ENCODE measurements at places on chromosomes 6 and 20.

GRCh38 chr6:53603386-53604116 is 58.6 kb upstream of the GCLC start:
- peak; percentile 24 for DNase-seq

GRCh38 chr6:14799928-14800327 is 445.9 kb upstream of the JARID2 start:
- peak; percentile 5 for DNase-seq

DNA sequence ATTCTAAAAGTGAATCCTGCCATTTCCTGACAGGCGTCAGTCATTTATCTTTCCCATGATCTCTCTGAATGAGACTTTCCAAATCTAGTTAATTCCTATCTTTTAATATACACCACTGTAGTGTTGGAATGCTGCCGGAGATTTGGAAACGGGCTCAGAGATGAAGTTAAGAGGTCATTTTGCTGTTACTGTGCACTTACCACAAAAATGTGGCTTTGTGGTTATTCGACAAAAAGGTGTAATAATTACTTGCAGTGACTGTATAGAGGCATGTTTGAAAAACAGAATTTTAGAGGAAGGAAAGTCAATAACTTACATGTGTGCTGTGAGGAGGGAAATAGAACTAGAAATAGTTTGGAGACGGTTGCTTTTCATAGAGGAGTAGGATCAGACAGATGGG is 460.2 kb upstream of the BTBD3 start:
- no peak for DNase-seq

DNA sequence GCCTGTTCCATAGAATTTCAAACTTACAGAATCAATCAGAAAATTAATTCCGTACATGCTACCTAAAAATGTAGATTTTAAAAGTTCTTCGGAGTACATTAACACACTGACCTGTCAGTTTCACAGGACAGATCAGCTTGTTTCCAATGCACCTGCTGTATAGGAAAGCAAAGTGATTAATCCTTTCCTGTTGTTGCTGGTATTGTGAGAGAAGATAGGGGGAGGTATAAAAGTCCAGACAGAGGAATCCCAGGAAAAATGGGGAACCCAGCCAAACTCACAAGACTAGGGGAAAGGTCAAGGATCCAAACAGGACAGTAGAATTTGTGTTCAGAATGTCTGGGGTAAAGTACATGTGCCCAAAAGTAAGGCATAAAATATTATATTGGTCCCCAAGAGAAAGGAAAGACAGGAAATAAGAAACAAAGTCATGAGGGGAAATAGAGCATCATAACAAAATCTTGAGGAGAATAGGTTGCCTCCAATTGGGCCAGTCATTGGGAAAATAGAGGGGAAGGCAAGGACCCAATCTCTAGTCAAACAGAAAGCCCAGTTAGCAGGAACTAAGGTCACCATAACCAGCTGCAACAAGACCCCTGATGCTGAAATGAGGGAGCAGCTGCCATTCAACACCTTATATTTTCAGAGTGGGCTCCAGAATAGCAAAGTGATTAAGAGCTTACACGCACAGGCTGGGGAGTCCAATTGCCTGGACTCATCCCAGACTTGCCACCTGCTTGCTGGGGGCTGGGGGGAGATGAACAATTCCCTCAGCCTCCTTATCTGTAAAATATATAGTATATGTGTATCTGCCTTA is 10.3 kb downstream of the FILIP1 start:
- DNase-seq = no peak

GRCh38 chr20:60057866-60058807 is 99.9 kb downstream of the CDH26 start:
- no peak for DNase-seq

GRCh38 chr6:113762641-113763040 is 94.5 kb upstream of the MARCKS start:
- no peak for DNase-seq

GRCh38 chr20:8062756-8063155 is 43.2 kb upstream of the TMX4 start:
- no peak for DNase-seq

DNA sequence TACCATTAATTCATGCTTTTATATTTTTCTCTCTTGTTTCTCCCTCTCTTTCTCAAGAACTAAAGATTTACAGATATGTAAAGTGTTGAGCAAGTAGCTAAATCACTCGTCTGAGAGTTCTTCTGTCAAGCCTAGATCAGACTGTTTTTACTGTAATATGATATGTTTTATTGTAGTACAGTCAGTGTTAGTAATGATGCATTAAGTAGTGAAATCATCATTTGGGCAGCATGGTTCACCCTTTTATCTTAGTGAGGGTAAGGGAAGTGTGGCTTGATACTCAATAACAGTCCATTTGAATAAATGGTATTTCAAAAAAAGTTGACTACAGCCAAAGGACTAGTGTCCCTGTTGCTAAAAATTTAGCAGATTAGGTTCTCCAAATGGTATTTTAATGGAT is 9.2 kb downstream of the CYB5R4 start:
- no peak for DNase-seq

DNA sequence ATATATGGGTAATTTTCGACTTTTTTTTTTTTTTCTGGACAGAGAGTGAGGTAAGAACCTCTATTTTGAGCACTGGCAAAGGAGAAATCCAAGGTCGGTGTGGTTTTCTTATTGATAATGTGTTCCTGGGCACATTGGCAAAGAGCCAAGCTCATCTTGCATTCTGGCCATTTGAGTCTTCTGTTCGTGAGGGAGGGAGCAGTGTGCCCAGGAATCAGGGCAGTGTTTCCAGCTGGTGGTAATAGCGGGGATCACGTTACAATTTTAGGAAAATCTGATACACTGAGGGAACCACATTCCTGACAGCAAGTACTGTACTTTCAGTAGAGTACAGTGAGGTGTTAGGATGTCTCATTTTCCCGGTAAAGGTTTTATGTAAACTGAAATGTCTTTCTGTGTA is 442.3 kb upstream of the MAP3K7 start:
- DNase-seq = no peak

GRCh38 chr6:53888931-53889330 is 94.1 kb downstream of the LRRC1 start:
- no peak for DNase-seq

DNA sequence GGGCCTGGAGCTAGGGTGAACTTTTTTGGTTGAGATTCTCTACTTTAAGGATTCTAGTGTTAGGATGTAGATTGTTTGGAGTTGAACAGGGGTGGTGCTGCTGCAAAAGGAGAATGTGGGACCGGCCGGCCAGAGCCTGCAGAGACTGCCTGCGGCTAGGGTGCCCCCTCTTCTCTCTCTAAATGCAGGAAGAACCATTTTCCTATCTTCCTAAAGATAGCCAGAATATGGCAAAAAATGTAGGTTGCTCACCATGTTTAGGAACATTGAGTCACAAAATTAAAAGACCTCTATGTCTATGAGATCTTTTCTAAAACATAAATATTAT is 39.5 kb downstream of the BICRAL start:
- DNase-seq = no peak

- peak; percentile 15 for DNase-seq
Measured at GRCh38 chr6:108561742-108562502, 1.2 kb downstream of the FOXO3 start.

GRCh38 chr20:3472105-3472504 is 1.3 kb downstream of the ATRN start:
- no peak for DNase-seq

- DNase-seq = no peak
Measured at GRCh38 chr20:36277546-36277945, 28.6 kb upstream of the DLGAP4 start.

DNA sequence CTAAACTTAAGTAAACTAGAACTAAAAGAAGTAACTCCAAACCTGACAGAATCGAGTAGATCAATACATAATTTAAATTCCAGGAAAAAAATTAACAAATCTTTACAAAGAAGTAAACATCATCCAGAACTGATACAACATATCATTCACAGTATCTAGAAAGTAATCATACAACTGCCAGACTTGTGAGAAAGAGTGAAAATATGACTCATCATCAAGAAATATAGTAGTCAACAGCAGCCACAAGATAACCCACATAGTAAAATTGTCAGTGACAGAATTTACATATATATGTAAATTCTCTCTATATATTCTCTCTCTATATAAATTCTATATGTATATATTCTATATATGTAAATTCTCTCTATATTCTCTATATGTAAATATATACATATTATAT is 242.8 kb upstream of the RGS17 start:
- DNase-seq = no peak

DNA sequence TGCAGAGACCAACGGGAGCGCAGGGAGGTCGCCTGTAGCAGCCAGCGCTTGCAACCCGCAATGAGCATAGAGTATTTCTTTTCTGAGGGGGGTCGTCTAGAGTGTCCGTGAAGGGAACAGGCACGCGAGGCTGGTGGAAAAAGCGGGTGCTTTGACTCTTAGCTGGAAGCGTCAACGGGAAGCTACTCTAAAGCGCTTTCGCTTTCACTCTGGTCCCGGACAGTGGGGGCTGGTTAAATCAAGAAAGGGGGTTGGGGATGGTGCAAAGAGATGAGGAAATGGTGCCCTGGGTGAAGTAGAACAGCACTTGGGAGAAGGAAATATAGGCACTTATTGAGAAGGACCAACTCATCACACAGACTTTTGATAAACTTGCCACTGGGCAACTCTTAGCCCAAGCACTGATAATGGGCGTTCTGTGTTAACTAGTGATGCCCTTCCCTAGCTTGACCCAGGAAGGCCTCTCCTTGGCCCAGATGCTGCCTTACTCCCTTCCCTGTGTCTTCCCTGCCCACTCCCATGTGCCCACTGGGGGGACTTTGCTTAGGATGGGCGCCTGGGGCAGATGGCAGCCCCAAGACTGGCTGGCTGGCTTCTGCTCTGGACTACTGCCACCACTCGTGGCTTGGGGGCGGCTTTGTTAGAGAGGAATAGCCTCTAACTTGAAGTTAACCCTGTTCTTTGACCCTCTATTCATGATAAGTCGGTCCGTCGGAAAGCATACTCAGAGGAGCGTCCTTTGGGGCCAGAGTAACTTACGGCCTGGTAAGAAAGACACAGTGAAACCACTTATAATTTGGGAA is 585 bp downstream of the PSMB9 start:
- DNase-seq = peak; percentile 49

GRCh38 chr6:7624796-7625710 is 35.1 kb downstream of the SNRNP48 start:
- no peak for DNase-seq

- no peak for DNase-seq
Measured at GRCh38 chr20:56801971-56802755, 173.1 kb downstream of the TFAP2C start.

- no peak for DNase-seq
Measured at GRCh38 chr6:105389543-105389942, 13.3 kb downstream of the PREP start.

DNA sequence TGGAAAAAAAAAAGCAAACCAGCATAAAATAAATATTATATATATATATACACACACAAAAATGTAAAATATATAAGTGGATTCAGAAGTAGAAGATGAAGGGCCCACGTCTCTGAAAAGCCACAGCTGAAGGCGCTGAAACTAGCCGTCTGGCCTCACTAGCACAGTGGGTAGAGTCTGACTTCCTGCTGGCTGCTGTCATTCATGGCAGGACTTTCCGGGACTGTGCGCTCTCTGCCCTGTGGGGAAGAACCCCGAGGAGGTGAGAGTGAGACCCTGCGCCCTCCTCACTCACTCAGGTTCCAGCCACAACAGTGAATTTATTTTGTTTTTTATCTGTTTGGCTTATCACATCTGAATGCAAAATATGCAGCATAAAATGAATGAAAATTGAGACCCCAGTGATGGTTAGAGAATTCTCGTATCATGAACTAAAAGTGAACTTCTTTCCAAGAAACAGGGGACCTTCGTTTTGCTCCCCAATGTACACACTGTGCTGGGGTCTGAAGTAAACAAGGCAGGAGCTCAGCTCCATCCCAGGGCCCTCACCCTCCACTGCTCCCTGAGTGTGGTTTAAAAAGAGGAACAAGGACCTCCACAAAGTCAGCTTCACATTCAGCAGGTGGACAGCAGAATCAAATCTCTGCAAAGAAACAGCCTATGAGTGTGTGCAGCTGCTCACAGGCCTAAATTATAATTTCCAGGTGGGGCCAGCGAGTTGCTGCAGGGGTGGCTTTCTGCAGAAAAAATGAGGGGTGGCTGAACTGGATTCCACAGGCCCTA is 1.3 kb upstream of the RAMACL start:
- no peak for DNase-seq

GRCh38 chr6:159866286-159867247 is 24.2 kb upstream of the MAS1 start:
- no peak for DNase-seq

DNA sequence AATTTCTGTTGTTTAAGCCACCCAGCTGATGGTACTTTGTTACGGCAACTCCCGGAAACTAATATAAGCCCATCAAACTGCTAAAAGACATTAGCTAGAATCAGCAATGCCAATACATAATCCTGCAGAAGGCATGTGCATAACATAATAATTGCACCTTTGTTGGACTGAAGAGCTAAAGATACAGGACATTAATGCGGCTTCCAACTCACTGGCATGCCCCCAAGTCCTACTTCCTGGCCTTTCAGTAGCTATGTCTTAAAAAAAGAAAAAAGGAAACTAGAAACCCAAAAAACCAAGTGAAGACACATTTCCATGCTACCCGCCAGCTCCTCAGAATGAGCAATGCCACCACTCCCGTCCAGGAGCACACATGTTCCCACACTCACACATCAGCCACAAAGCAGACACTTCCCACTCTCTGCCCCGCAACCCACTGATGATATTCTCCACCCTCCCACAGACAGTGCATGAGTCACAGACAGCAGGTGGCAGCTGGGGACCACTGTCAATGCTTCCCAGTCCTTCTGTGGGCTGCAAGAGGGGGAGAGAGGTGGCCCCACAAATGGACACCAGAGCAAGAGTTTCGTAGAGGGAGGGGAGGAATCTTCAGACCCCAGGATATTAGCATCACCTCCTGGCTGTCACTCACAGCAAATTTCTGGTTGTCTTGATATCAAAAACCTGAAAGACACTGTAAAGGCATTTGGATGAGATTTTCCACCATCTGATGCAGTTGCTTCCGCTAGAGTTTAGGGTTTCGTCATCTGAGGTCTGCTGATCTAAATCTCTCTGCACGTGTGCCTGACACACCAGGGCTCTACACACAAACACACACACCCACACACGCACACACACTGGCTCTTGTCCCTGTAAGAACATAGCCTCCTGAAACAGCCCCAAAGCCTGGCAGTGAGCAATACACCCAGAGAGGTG is 32.8 kb downstream of the GFOD1 start:
- peak; percentile 86 for DNase-seq

DNA sequence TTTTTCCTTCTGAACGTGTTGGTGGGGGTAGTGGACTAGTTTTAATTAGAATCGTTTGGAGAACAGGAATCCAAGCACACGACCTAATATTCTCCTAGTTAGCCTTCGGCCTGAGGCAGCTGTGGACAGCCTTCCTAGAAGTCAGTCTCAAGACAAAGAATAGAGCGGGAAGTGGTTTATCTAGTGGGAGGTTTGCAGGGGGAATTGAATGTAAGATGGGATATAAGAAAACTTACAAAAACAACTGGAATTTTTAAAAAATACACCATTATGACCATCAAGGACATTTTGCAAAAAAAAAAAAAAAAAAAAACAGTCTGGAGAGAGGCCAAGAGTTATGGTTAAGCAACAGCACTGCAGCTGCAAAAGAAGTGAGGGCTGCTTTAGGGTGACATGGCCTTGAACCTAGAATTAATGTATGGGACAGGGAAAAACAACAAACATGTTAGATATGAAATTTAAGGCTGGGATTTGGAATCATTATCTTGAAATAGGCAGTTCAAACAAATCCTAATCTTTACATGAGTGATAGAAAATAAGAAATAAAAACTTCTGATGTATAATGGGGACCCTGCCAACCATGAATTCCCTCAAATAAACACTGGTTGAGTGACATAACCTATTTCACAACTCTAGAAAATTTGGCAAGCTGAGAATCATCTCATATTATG is 40.2 kb downstream of the PLAGL1 start:
- no peak for DNase-seq
